ENCODE measurements at places on chromosomes 11 and 22. TPM values are rescaled to one million over a fixed set of nuclear protein-coding genes. Genes with fewer than 3 reads are reported as not detected.

- H3K4me3 ChIP-seq = no peak overlapping the region
- H3K27me3 ChIP-seq = no peaks in the 10 kb centered on the region
- H3K36me3 ChIP-seq = peaks cover 61% of the 10 kb centered on the region
- DNase-seq = no peak
- peak overlapping the region; percentile 17 for H3K27ac ChIP-seq
Measured at GRCh38 chr22:20553947-20554741, 46.7 kb downstream of the MED15 start.

DNA sequence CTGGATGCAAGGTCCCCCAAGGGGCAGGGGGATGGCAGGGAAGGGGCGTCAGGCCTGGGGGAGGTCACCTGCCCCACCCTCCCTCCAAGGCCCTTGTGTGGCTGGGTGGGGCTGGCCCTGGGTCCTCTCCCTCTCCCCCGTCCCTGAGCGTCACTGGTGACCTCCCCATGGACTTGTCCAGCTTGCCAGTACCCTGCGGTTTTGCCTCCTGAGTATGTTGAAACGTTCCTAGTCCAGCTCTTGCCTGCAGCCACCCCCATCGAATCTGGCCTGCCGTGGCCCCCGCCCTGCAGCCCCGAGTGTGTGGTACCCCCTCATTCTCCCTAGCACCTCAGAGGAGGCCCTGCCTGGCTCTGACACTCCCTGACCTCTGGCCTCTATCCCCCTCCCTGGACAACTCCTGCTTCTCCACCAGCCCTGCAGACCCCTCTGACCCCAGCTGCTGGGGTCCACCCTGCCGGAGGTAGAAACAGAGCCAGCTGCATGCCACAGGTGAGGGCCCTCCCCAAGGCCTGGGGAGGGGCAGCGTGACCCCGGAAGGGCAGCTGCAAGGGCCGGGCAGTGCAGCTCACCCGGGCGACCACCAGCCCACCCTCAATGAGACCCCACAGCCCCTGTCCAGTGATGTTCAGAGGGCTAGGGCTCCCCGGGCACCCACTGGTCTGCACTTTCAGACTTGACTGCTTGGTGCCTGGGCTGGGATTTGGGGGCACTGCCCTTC is 4.1 kb upstream of the MUC6 start:
- H3K36me3 ChIP-seq = no peaks in the 10 kb centered on the region
- no peaks in the 10 kb centered on the region for H3K4me1 ChIP-seq
- no peak overlapping the region for H3K4me3 ChIP-seq
- no peak for DNase-seq

GRCh38 chr11:57468276-57468675 is 7.9 kb downstream of the RTN4RL2 start:
- no peak for DNase-seq
- no peaks in the 10 kb centered on the region for H3K36me3 ChIP-seq
- H3K27ac ChIP-seq = no peak overlapping the region

DNA sequence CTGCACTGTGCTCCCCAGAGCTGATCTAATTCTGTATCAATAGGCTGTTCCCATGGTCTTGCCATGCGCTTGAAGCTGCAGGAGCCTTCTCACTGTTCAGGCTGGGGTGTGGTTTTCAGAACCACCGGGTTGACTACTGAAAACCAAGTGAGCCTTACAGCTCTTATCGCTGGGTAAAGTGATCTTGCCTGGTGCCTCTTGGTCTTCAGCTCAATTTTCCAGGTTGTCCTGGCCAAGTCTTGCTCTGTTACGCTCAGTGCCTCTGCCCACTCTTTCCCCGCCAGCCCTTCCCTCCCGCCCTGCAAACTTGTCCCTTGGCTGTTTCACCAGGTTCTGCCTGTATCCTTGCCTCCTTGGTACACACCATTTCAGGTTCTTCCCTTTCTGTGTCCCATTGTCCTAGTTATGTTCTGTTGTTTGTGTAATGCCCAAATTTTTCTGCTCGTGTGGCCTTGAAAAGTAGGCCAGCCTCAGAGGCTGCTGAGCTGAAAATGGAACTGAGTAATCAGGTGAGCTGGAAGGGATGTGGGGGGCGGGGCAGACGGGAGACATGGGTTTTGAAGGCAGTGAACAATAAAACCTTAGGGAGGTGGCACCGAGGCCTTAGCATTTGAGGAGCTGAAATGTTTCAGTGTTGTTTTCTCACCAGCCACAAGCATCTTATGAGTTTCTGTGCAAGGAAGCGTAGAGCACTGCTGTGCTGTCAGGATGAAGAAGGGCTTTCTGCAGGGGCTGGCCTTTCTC is 11.2 kb downstream of the PEX26 start:
- peaks cover 63% of the 10 kb centered on the region for H3K36me3 ChIP-seq
- no peak for DNase-seq
- H3K4me1 ChIP-seq = peaks cover 15% of the 10 kb centered on the region

- peak; percentile 34 for DNase-seq
- no peaks in the 10 kb centered on the region for H3K27me3 ChIP-seq
- peaks cover 6% of the 10 kb centered on the region for H3K4me1 ChIP-seq
- H3K36me3 ChIP-seq = peaks cover 17% of the 10 kb centered on the region
- H3K4me3 ChIP-seq = no peak overlapping the region
- no peak overlapping the region for H3K27ac ChIP-seq
Measured at GRCh38 chr11:110467556-110467955, 37.8 kb downstream of the FDX1 start.

- no peak for DNase-seq
- no peaks in the 10 kb centered on the region for H3K4me1 ChIP-seq
- H3K27me3 ChIP-seq = peaks cover 4% of the 10 kb centered on the region
- H3K4me3 ChIP-seq = no peak overlapping the region
- H3K36me3 ChIP-seq = no peaks in the 10 kb centered on the region
Measured at GRCh38 chr11:129620237-129621104, 195.2 kb upstream of the TMEM45B start.

GRCh38 chr11:66970807-66971442 is 4.2 kb upstream of the C11orf86 start:
- peak; percentile 65 for DNase-seq
- H3K27ac ChIP-seq = peak overlapping the region; percentile 1
- peaks cover 2% of the 10 kb centered on the region for H3K27me3 ChIP-seq
- H3K4me1 ChIP-seq = peaks cover 20% of the 10 kb centered on the region
- H3K36me3 ChIP-seq = no peaks in the 10 kb centered on the region

- DNase-seq = no peak
- H3K27me3 ChIP-seq = peaks cover 24% of the 10 kb centered on the region
- no peak overlapping the region for H3K27ac ChIP-seq
Measured at GRCh38 chr22:45499746-45500145, 2.9 kb upstream of the FBLN1 start.

DNA sequence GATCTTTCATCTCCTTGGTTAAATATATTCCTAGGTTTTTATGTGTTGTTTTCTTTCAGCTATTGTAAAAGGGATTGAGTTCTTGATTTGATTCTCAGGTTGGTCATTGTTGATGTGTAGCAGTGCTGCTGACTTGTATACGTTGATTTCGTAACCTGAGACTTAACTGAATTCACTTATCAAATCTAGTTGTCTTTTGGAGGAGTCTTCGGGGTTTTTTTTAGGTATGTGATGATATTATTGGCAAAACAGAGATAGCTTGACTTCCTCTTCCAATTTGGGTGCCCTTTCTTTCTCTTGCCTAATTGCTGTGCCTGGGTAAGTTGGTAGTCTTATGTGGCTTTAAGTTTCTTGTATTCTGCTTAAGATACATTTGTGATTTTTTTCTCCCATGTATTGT is 52.8 kb downstream of the CBL start:
- peaks cover 40% of the 10 kb centered on the region for H3K4me1 ChIP-seq
- peaks cover 15% of the 10 kb centered on the region for H3K36me3 ChIP-seq
- no peak overlapping the region for H3K4me3 ChIP-seq
- H3K27me3 ChIP-seq = no peaks in the 10 kb centered on the region
- DNase-seq = no peak

GRCh38 chr22:37198258-37199102 is 10.4 kb upstream of the C1QTNF6 start:
- H3K4me1 ChIP-seq = peaks cover 43% of the 10 kb centered on the region
- H3K27me3 ChIP-seq = no peaks in the 10 kb centered on the region

GRCh38 chr11:75773595-75774353 is 5.2 kb downstream of the DGAT2 start:
- peak overlapping the region; percentile 15 for H3K27ac ChIP-seq
- peaks cover 43% of the 10 kb centered on the region for H3K4me1 ChIP-seq
- peaks cover 22% of the 10 kb centered on the region for H3K27me3 ChIP-seq
- H3K36me3 ChIP-seq = peaks cover 3% of the 10 kb centered on the region
- H3K4me3 ChIP-seq = peak overlapping the region; percentile 36

WNT11 gene
- 1.2 TPM for total RNA-seq

KRTAP5-11 gene
- not detected for total RNA-seq

TH gene
- not detected for total RNA-seq

CCDC88B gene
- 119 TPM for total RNA-seq

DDTL gene
- 5.0 TPM for total RNA-seq

MAP6 gene
- total RNA-seq = 0.09 TPM

CDC45 gene
- 121 TPM for total RNA-seq

NXPE4 gene
- not detected for total RNA-seq

SYT13 gene
- total RNA-seq = not detected

OR52N4 gene
- total RNA-seq = 0.38 TPM

Data from activated CD4-positive, alpha-beta T cell treated with anti-CD3 and anti-CD28 coated beads, Interleukin-2, amount 10 ng/mL, durations not matched to agents 24 days and 14 days (primary cell).